ENCODE measurements at places on chromosomes 16 and 17. TPM values are rescaled to one million over a fixed set of nuclear protein-coding genes. Genes with fewer than 3 reads are reported as not detected.
A peak's percentile ranks its signal among the peaks of the same experiment; 100 is the strongest.

GRCh38 chr16:21088646-21089538 lies 61.8 kb downstream of the DNAH3 start:
- no peak for DNase-seq

MYH1 gene
- polyA plus RNA-seq, result 0.01 TPM

C17orf107 gene
- 0.59 TPM for polyA plus RNA-seq

DNA sequence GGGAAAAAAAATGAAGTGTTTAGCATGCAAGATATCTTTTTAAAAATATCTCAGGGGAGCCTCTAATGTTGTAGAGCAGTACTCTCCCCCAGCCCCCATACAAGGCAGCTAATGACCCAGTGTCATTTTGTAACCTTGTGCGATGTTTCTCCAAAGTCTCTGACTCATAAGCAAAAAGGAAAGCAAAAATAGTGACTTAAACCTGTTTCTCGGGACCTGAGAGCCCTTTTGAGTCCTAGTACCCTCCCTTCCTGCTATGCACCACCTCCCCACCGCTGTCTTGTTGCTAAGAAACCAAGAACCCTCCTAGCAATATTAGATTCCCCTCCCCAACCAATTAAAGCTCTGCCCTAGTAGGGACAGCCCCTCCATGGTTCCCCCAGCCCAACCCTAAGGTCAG lies 2.8 kb downstream of the MYCBPAP start:
- DNase-seq, result no peak

DNA sequence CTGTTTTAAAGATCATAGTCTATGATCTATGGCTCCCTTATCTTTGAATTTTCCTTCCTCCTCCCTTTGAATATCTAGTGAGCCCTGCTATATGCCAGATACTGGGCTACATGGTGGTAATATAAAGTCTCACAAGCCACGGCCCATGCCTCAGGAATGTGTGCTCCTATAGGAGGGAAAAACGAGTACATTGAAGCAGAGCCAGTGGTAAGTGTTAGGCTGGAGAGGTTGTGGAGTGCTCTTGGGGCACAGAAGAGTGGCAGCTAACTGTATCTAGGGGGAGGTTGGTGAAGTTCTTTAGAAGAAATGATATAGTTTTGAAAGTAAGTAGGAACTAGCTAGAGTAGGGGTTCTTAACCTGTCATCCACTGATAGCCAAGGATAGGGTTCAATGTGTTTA lies 105.8 kb upstream of the PMFBP1 start:
- no peak for DNase-seq

DNA sequence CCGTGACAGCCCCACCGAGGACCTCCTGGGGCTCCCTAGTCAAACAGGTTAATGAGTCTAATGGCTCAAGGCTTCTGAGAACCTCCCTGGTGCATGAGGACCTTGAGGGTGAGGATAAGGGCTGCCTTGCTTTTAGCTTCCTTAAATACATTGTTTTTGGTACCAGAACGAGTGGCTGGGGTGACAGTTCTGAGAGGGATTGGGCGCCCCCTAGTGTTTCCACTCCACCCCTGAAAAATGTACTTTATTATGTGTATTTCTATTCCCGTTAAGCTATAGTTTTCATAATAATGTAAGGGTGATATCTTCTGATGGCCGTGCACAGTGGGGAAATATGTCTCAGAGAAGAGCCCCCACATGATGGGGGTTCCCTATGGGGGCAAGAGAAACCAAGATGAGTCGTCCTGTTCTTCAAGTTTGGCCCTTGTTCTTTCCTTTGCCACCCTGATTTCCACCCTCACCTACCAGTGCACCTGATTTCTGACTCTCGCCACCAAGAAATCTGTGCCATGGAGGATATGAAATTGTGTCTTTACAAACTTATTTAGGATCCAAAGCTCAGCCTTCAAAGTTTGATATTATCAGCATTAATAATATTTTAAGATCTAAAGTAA lies 14.5 kb upstream of the VWA3A start:
- peak; percentile 62 for DNase-seq

- no peak for DNase-seq
These were observed 68.5 kb upstream of the PMFBP1 start for GRCh38 chr16:72240466-72240865.

KRTAP2-3 gene
- polyA plus RNA-seq, result 0.25 TPM

DNA sequence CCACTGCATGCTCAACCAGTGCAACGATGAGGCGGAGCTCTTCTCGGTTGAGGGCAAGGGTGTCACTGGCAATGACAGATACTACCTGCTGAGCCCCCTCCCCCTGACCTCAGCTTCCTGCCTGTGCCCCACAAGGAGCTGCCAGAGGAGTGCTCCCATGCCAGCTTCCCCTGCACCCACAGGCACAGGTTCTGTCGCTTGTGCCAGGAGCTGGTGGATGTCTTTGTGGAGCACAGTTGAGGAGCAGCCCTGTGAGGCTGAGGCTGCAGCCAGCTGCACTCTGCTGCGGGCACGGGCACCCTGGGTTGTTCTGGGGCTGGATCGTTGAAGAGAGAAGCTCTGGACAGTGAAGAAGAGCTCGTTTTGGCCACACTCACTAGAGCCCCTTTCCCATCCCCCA lies 165.3 kb upstream of the ZNF267 start:
- no peak for DNase-seq

MGRN1 gene
- polyA plus RNA-seq, result 11.6 TPM
